ENCODE measurements at places on chromosomes 2 and 18.

DNA sequence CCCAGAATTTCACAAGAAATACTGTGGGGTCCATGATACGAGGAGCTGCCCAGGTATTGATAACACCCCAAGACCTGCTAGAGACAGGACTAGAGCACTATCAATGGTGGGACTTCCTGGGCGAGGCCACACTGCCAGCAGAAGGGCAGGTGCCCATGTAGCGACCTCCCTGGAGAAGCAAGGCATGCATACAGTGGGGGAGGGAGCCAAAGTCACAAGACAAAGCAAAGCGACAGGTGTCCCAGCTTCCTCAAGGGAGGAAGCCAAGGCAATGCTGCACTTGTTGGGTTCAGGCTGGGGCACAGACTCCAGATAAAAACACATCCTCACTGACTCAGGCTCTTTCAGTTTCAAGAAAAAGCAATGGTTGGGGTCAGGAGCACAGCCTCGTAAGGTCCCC lies 7.5 kb downstream of the CD207 start:
- DNase-seq, result no peak

DNA sequence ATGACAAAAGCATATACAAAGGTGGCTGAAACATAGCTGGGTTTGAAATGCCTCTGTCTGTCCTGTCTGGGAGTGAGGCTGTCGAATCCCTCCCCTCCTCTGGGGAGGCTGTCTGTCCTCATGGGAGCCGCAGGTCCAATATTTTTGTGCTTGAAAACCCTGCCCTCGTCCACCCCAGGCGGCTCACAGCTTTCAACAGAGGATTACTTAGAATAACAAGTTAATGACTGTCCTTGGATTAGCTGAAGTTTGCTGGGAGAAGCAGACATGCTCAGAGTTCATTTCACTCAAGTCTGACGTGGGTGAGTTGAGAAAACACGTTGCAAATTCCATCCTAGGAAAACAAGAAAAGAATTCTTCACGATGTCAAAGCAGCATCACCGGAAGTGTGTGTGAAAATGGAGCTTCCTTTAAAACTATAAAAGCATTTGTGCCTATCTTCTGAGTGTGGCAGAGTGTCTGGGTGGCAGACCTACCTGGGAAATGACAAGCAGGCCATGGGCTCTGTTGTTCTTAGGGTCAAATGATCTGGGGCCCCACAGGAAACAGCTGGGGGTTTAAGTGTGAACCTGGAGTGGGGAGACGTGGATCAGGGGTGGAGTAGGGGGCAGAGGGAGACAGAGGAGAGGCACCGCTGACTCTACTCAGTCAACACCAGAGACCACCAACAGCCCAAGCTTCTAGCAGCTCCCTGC lies 77.1 kb downstream of the DDX1 start:
- DNase-seq, result no peak

DNA sequence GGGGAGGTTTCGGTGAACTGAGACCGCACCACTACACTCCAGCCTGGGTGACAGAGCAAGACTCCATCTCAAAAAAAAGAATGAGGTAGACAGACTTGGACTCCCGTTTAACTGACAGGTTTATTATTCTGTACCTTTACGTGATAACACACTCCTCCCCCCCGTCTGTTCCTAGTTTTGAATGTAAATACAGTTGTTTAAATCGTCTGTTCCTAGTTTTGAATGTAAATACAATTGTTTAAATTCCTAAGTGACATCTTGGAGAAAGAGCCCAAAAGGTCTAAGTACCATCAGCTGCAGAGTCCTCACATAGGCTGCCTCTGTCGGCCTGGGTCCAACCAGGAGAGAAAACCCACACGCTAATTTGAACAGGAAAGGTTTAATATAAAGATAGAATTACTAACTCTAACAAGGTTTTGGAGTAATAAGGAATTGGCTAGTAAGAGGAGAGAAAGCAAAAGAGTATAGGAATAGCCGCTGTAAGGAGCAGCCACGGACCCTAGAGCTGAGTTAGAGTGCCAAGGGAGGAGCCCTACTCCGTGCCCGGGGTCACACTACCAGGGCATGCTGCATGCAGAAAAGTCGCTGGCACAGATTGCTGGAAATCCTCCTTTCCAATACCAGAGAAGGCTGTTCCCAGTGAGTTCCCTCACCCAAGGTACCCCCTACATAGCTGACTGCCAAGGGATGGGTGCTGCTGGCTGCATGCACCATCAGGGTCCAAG lies 83.5 kb upstream of the RANBP2 start:
- no peak for DNase-seq

- DNase-seq, result no peak
These were observed 19.1 kb upstream of the TRIB2 start for GRCh38 chr2:12697617-12698016.

GRCh38 chr2:233168445-233168844 lies 83.0 kb upstream of the ATG16L1 start:
- DNase-seq, result no peak

GRCh38 chr2:60070736-60071489 lies 482.5 kb downstream of the BCL11A start:
- no peak for DNase-seq

DNA sequence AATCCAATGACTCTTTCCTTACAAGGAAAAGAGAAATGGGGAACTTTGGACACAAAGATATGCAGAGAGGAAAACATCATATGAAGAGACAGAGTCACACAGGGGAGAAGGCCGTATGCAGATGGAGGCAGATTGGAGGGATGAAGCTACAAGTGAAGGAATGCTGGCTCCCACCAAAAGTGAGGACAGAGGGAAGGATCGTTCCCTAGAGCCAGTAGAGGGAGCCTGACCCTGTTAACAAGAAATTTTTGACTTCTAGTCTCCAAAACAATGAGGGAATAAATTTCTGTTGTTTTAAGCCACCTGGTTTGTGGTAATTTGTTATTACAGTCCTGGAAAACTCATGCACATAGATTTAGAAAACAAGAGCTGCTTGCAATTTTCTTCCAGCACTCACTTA lies 169.3 kb downstream of the PMAIP1 start:
- no peak for DNase-seq

- DNase-seq, result peak; percentile 50
These were observed at the start of gene SLC30A3 for GRCh38 chr2:27262379-27263286. Gene SLC30A3 (minus strand): TSS chr2:27263047. CDS start chr2:27262906, 141 bp downstream.

DNA sequence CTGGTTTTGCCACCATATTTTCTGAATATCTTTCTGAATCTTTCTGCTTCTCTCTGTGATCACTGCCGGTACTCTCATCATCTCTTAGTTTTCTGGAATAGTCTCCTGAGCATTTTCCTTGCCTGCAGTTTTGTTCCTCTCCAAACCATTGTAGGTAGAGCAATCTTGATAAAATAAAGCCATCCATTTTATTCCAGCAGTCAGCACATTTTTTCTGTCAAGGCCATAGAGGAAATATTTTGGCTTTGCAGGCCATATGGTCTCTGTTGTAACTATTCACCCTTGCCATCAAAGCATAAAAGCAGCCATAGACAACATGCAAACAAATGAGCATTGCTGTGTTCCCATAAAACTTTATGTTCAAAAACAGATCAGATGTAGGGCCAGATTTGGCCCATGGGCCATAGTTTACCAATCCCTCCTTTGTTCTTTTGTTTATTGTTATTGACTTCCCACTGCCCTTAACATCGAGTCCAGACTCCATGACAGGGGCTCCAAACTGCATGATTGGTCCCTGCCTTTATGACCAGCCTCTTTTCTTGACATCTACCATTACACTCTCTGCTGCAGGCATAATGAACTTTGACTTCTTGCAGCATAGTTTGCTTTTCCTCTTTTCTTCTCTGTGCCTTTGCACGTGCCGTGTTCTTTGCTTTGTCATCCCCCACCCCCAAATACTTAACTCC lies 29.8 kb downstream of the TMEM87B start:
- DNase-seq, result no peak

- no peak for DNase-seq
These were observed 773 bp downstream of the MBP start for GRCh38 chr18:77131652-77132368.

DNA sequence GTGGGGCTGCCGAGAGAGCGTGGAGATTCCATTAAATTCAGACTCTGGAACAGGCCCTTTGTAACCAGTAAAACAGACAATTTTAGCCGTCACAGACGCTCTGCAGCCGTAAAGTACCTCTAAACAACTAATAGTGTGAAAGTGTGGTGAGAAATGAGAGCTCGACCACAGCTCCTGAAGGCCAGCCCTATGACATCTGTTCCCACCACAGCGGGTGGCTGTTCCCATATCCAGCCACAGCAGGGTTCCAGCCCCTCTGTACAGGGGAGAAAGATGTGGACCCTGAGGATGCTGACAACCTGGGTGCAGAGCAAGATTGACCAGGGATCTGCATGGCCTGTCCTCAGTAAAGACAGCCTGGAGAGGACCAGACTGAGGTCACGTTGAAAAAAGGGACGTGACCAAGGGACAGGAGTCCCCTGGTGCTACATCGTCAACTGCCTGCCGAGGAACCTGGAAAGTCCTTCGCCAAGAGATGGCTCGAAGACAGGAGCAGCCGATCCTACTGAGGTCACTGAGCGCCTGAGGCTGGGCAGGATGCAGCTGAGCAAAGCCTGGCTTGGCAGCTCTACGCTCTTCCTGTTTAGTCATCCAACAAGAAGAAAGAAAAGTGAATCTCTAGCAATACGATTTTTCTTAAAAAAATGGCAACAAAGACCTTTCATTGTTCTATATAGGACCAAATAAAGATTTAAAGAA lies 831.7 kb downstream of the RNF144A start:
- DNase-seq, result no peak

DNA sequence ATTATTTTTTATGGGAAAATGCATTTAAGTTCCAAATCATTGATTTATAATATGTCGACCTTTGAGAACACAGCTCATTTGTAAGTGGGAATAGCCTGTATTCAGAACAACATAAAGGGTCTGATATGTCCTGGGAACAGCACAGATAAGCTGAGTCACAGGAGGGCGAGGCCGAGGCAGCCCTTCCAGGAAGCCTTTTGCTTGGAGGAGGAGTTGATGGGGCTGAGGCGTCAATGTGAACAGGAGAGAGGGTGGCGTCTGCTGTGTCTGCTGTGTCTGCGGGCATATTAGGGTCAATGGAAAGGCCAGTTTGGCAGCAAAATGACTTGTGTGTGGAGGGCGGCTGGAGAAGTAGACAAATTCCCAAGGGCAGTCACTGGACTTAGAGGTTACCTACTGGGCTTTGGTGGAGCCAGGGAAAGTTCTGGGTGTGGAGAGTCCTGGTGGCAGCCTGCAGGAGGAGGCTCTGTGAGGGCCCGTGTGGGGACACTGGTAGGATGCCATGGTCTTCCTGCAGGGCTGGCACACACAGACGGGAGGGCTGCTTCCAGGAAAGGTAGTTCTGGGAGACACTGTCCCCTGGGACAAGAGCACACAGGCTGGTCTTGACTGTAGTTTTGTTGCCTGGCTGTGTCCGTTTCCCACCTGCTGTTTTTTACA lies 128.1 kb downstream of the GLI2 start:
- no peak for DNase-seq

DNA sequence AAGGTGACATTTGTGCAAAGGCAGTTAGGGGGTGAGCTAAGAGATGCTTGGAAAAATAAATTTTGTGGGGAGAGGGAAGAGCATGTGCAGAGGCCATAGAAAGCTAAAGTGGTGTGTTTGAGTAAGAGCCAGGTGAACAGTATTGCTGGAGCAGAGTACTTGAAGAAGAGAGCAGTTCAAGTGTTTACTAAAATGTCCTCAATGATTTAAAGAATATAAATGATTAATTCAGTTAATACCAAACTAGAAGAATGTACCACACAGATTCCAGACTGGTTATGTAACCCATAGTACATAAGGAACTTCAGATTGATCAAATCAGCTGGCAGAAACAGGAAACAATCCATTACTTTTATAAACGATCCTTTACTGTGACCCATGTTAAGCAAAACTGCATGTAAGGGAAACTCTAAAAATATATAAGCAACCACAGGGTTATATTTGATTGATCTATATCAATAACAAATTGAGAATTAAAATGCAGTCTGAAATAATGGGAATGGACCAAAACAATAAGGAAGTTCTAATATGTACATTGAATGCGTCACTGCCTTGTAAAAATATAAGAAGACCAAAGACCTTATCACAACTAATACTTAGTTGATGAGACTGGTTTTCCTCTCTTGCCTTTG lies 76.9 kb downstream of the LDAH start:
- DNase-seq, result no peak

- no peak for DNase-seq
These were observed 13.0 kb downstream of the ATIC start for GRCh38 chr2:215324811-215325210.

- DNase-seq, result no peak
These were observed 293.5 kb downstream of the SETBP1 start for GRCh38 chr18:44974174-44974573.

DNA sequence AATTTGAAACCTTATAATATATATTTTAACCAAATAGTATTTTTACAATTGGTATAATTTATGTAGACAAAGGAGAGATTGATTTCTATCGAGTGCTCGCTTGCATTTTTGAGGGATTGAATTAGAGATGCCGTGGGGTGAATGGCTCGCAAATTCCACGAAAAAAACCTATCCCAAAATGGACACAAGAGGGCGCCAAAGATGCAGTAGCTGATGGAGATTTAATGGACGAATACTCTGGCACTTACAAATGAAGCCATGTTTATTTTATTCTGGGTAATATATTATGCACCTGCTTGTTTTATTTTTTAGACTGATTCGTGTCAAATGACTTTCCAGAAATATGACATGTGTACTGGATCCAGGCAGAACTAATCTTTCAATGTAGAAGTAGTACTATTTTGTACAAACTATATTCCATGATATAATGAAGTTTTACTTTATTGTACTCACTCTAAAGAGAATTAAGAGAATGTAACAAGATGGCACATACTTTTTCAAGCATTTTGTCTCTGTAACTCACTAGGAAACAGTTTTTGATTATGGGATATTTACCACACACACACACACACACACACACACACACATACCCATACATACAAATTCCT lies 505.4 kb downstream of the PLCL1 start:
- peak; percentile 42 for DNase-seq

GRCh38 chr18:36786686-36787085 lies 42.1 kb downstream of the TPGS2 start:
- no peak for DNase-seq

DNA sequence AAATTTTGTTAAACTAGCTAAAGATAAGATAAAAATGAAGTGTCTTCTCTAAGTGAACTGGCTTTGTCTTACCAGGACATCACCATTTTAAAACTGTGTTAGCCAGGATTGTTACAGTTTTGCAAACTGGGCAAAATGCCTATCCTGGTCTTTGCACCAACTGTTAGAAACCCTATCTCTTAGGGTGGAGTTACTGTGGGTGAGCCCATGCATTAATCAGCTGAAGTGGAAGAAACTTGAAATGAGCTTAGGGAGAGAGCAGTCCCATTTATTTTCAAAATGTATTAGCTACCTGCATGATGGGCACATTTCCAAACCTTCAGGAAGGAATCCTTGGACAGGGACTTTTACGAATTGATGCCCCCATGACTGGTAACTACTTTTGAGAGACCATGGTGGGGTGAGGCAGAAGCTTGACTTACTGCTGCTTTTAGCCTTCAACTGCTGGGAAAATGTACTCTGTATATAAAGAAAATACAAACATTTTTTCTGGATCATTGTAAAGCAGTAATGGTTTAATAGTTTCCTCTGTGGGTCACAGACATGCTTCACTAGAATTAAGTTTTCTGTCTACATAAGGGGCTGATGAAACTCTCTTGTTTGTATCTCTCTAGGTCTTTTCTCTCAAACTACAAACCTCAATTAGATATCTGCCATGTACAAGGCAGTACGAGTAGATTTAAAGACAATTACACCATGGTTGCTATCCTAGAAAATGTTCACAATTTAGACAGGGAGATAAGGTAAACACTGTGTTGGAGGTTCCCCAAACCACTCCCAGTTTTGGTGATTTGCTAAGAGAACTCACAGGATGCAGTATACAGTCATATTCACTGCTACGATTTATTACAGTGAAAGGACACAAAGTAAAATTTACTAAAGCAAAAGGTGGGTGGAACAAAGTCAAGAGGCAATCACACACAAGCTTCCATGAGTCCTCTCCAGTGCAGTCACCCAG lies 321.4 kb upstream of the MMADHC start:
- DNase-seq, result no peak

All from stimulated activated CD4-positive, alpha-beta T cell treated with anti-CD3 and anti-CD28 coated beads, Interleukin-1b, Interleukin-23, amount 100 ng/mL, for 1 hour (primary cell).